ENCODE measurements at places on chromosomes 1 and 21.
A peak's percentile ranks its signal among the peaks of the same experiment; 100 is the strongest.

DNA sequence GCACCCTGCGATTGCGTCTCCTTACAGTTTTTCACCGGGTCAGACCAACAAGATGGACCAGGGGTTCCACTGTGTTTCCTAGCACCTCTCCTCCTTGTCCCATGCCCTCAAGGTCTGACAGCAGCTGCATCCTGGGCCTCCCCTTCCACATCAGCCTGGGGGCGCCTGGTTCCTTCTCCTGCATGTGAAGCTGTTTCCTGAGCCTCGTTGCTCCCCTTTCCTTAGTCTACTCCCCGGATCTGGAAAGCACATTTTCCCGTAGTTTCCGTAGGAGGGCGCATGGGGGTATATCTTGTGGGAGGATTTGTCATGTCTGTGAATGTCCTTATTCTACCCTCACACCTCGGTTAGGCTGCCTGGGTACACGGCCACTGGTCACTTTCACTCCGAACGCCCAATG, 6.1 kb downstream of the PRDM15 start:
- DNase-seq, result no peak

DNA sequence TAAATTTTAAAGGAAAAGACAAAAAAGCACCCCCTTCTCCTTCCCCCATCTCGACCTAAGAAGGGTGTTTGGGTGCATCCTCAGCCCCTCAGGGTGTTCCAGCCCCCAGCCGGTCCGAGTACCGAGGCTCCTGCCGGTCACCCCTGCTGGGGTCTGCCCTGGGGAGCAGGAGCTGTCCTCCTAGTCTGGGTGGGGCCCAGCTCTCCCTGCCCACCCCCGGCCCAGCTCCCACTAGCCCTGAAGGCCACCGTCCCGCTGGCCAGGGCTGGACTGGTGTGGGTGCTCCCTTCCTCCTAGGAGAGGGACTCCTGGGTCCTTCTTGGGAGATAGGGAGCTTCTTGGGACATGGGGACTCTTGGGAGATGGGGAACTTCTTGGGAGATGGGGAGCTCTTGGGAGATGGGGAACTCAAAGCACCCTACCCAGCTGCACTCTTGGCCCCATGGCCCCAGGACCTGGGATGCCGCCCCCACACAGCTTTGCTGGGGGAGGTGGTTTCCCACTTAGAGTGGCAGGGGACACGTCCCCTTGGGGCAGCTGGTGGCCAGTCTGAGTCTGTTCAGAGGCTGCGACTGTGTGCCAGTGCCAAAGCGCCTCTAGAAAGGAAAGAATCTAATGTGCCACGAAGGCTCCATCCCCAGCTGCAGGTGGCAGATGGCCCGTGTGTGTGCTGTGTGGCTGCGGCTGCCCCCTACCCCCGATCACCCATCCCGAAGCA, 44.5 kb downstream of the MORN1 start:
- DNase-seq, result no peak

GRCh38 chr1:208977012-208977411, 606.5 kb upstream of the CAMK1G start:
- no peak for DNase-seq

- no peak for DNase-seq
Observed at GRCh38 chr21:32349333-32349944, 43.4 kb downstream of the URB1 start.

GRCh38 chr1:26627954-26628353, 67.9 kb upstream of the ARID1A start:
- no peak for DNase-seq

- no peak for DNase-seq
Observed at GRCh38 chr1:88685259-88685620, 1.2 kb downstream of the PKN2 start.

GRCh38 chr1:160739098-160739511, at the start of gene SLAMF7:
TSS of gene SLAMF7 (plus strand) at chr1:160739247. CDS start at chr1:160739302, 55 bp downstream.
- peak; percentile 16 for DNase-seq

- DNase-seq, result no peak
Observed at GRCh38 chr21:39616211-39616772, 3.6 kb downstream of the B3GALT5 start.

- no peak for DNase-seq
Observed at GRCh38 chr1:244089561-244089960, 38.5 kb downstream of the ZBTB18 start.

- no peak for DNase-seq
Observed at GRCh38 chr1:207259391-207259790, 62.1 kb upstream of the CD55 start.

- DNase-seq, result no peak
Observed at GRCh38 chr1:117336088-117336817, 31.0 kb upstream of the MAN1A2 start.

- DNase-seq, result no peak
Observed at GRCh38 chr1:15916916-15917315, 59.0 kb downstream of the ZBTB17 start.

DNA sequence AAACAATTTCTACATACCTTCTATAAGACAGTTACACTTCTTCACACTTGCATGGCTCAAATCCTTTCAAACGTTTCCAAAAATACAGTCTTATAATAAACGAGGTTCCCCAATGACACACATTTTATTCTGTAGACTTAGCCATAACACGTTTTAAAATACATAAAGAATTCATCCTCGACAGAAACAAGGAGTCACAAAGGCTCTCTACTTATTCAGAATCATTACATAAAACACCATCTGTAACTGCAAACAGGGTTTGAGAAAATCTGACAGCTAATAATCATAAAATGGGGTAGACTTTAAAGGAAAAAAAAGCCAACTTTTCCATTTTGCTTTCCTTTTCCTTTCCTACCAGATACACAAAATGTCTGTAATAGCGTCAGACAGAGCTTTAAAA, 1.8 kb downstream of the PIK3R3 start:
- DNase-seq, result no peak

GRCh38 chr1:205824180-205824579, 11.2 kb upstream of the SLC41A1 start:
- DNase-seq, result no peak

DNA sequence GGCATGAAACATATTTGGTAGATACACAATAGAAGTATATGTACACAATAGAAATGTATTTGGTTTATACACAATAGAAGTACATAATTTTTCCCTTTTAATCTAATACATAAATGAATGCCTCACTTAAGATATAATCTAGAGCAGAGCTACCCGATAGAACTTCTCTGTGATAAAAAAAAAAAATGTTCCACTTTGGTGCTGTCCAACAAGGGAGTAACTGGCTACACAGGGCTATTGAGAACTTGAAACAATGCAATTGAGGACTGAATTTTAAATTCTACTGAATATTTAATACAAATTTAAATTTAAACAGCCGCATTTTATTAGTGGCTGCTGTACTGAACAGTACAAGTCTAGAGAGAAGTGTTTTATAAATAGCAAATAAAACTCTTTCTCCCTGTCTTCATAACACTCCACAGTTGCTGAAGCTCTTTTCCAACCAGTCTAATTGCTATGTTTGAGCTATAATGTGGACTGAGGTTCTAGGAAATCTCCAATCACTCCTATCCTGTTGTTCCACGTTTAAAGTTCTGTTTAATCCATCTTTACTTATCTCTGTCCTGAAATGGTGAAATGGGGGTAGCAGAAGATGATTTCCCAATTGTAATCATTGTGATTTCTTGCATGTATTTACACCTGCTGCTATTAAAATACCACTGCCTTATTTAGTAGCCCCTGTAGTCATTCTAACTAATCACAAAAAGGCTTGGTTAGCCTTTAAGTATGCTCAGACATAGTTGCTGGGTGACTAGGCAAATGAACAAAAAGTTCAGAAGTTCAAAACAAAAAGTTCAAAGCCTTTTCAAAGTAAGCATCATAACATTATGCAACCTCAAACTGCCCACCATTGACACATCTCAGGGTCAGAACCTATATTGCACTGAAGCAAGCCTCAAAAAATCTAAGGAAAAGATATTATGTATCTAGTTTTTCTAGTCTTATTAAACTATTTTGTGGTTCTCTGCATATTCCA, 192.3 kb upstream of the C1orf87 start:
- DNase-seq, result no peak

DNA sequence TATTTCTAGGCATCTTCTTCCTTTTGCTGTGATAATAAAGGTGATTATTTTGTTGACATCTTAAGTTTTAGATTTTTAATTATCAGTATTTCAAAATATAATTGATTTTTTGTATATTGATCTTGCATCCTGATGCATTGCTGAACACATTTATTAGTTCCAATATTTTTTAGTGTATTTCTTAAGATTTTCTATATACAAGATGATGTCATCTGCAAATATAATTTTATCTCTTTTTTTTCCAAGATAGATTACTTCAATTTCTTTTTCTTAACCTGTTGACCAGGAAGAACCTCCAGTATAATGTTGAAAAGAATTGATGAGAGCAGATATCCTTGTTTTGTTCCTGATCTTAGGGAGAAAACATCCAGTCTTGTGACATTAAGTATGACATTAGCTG, 54.8 kb upstream of the LRRN2 start:
- DNase-seq, result no peak

DNA sequence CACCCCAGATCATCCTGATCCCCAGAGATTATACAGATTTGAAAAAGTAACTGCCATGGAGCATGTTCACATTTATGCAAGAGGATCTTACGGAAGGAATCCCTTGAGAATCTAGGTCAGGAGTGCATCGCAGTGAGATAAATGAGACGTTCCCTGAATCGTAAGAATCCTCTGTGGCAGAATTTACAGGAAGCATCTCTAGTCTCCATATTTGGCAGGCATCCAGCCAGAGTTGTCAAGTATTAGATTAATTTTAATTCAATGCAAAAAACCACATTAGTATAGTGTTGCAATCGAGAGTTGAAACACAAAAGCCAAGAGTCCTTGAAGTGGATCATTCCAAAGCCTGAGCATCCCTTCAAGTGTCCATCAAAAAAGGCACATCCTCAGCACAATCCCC, 100.8 kb downstream of the RRAGC start:
- no peak for DNase-seq

DNA sequence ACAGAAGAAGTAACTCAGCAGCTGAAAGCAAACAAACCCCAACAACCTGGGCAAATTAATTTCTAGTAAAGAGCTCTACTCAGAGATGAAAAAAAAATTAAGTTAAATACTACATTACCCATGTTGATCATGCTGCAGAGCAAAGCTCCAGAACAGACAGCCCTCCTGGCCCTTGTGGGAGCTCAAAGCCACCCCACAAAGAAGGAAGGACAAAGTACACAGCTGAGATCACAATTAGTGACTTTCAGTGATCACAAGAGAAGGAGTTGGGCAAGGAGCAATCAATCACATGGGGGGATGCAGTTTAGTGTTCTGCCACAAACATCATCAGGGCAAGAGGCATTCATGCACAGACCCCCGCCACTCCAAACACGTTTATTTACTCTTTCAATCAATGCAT, 114.2 kb downstream of the DAB1 start:
- DNase-seq, result no peak

DNA sequence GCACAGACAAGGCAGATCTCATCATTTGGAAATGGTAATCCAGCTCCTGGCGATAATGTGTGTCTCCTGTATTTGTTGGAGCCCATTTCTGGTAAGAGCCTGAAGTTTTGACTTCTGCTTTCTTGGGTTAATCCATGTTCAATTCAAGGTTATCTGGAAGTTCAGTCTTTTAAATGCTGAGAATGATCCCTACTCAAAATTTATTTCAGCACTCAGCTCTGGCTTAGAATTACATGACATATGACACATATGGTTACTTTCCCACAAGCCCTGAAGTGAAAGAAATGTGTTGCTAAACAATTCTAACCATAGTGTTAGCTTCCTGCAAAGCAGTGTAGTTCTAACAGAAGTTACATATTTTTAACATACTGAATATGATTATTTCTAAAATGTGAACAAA, 2.7 kb downstream of the PTGFR start:
- DNase-seq, result no peak

DNA sequence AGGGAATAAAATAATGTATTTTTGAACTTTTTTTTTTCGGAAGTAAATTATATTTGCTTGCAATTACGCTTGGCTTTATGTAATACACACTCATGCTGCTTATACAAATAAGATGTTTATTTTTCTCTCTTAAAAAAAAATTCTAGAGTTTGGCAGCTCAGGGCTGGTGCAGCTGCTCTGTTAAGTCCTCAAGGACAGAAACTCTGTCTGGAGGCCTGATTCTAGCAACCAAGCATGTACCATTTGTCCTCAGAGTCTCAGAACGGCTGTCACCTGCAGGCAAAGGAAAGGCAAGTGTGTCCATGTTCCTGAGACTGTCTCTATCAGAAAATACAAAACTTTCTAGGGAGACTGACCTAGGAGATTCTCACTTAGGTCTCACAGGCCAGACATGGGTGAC, 23.2 kb upstream of the CLDN17 start:
- no peak for DNase-seq

DNA sequence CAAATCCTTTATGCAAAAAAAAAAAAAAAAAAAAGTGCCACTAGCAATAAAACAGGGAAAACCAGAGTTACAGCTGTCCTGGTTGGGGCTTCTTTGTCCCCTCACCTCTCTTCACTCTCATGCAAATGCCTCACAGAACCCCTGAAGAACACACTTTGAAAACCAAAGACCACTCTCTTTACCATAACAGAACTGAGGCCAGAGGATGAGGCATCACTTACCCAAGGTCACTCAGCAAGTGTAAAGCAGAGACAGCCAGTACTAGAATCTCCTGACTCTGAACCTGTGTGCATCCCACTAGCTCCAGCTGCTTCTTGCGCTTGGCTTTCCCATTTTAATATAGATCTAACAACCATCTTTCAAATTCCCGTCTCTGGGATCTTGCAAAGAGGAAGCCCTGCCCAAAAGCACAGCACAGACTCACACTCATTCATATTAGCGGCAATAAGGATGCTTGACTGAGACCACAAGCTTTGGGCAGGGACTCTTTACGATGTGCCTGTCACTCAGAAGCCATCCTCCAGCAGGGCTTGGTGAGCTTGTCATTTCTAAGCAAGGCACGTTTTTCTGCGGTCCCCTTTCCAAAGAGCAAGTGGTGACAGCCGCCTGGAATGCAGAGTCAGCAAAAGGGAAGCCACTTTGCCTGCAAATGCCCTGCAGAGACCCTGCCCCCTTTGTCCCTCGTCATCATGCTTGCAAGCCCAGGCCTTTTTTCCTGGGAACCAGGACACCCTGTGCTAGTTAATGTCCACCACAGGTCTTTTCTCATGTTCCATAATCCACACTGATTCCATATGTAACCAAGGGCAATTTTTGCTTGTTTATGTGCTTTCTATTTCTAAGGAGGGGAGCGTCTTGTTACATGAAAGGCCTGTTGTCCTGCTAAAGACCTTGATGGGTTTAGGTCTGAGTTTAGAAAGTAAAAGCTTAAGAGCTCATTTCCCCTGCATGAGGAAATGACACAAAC, 76.5 kb upstream of the NFIA start:
- no peak for DNase-seq

DNA sequence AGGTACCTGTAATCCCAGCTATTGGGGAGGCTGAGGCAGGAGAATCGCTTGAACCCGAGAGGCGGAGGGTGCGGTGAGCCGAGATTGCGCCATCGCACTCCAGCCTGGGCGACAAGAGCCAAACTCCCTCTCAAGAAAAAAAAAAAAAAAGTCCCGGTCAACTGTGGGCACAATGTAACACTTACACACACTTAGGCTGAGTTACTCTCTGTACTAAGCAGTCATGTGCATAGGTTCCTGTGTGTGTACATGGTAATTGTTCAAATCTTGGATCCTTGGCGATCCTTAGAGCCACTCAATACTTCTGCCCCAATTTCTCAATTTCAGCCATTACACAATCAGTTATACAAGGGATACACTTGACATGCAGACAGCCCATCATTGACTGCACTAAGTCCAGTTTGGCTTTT, 11.6 kb downstream of the SDCCAG8 start:
- DNase-seq, result no peak

Measured in stimulated activated CD4-positive, alpha-beta T cell treated with anti-CD3 and anti-CD28 coated beads, Interleukin-4, amount 100 ng/mL, for 1 hour (primary cell).